ENCODE measurements at places on chromosomes 1 and 21.

- H3K4me1 ChIP-seq: no peaks in the 10 kb centered on the region
- DNase-seq: no peak
- H3K27me3 ChIP-seq: no peaks in the 10 kb centered on the region
- no peak overlapping the region for H3K27ac ChIP-seq
- H3K4me3 ChIP-seq: no peak overlapping the region
Measured at GRCh38 chr1:97693601-97694000, 227.2 kb downstream of the DPYD start.

DNA sequence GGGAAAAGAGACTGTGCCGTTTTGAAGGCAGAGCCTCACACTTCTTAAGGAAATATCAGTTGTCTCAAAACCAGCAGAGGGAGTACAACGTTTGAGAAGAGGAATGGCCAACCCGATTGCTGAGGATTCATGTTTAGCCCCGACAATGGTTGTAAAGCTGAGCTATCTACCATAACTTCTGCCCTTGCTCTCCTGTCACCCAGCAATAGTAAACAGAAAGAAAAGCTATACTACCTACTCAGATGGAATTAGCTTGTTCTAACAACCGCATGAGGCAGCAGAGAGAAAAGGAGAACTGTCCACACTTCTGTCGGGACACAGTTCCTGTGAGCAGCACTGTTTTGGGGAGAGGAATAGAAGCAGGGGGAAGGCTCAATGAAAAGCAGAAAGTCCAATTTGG lies 91.2 kb downstream of the SLC45A1 start:
- peak overlapping the region; percentile 77 for H3K4me3 ChIP-seq
- H3K4me1 ChIP-seq: peaks cover 79% of the 10 kb centered on the region
- no peaks in the 10 kb centered on the region for H3K27me3 ChIP-seq
- H3K36me3 ChIP-seq: peaks cover 50% of the 10 kb centered on the region
- peak; percentile 17 for DNase-seq

- H3K36me3 ChIP-seq: peaks cover 3% of the 10 kb centered on the region
- no peak overlapping the region for H3K4me3 ChIP-seq
- peaks cover 27% of the 10 kb centered on the region for H3K4me1 ChIP-seq
Measured at GRCh38 chr21:29649406-29649814, 290.4 kb downstream of the GRIK1 start.

GRCh38 chr1:114131526-114132220 lies 22.0 kb downstream of the SYT6 start:
- DNase-seq: no peak
- H3K27ac ChIP-seq: no peak overlapping the region
- H3K27me3 ChIP-seq: peaks cover 10% of the 10 kb centered on the region
- H3K4me1 ChIP-seq: peaks cover 52% of the 10 kb centered on the region
- no peak overlapping the region for H3K4me3 ChIP-seq

- no peak overlapping the region for H3K27ac ChIP-seq
- H3K4me1 ChIP-seq: peaks cover 10% of the 10 kb centered on the region
- H3K36me3 ChIP-seq: no peaks in the 10 kb centered on the region
- H3K4me3 ChIP-seq: no peak overlapping the region
Measured at GRCh38 chr1:166789286-166789685, 50.0 kb upstream of the POGK start.

DNA sequence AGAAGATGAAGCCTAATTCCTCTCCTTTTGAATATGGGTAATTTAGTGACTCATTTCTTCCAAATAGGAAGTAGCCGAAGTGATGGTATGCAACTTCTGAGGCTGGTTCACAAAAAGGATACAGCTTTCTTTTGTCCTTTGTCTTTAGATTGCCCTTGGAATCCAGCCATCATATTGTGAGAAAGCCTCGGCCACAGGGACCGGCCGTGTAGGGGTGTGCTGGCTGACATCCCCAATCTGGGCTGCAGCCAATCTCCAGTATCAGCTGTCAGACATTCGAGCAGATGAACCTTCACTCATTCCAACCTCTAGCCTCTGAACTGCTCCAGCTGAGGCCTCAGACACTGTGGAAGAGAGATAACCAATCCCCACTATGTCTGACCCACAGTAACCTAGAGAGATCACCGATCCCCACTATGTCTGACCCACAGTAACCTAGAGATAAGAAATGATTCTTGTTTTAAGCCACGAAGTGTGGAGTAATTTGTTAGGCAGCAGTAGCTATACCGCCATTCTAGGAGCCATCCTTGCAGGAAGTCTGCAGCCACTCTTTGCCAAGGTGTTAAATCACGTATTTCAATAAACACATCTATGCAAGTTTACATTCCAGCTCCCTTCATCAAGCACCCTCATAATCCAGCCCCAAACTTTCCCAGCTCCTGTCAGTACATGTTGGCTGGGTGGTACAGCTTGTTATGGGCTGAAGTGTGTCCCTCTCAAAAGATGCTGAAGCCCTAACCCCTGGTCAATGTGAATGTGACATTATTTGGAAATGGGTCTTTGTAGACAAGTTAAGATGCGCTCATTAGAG lies 2.9 kb upstream of the DIP2A start:
- H3K4me1 ChIP-seq: peaks cover 30% of the 10 kb centered on the region
- no peak overlapping the region for H3K27ac ChIP-seq
- no peak for DNase-seq

- H3K36me3 ChIP-seq: peaks cover 3% of the 10 kb centered on the region
- no peak for DNase-seq
- H3K27ac ChIP-seq: peak overlapping the region; percentile 45
Measured at GRCh38 chr1:231678011-231678432, 51.4 kb downstream of the DISC1 start.

DNA sequence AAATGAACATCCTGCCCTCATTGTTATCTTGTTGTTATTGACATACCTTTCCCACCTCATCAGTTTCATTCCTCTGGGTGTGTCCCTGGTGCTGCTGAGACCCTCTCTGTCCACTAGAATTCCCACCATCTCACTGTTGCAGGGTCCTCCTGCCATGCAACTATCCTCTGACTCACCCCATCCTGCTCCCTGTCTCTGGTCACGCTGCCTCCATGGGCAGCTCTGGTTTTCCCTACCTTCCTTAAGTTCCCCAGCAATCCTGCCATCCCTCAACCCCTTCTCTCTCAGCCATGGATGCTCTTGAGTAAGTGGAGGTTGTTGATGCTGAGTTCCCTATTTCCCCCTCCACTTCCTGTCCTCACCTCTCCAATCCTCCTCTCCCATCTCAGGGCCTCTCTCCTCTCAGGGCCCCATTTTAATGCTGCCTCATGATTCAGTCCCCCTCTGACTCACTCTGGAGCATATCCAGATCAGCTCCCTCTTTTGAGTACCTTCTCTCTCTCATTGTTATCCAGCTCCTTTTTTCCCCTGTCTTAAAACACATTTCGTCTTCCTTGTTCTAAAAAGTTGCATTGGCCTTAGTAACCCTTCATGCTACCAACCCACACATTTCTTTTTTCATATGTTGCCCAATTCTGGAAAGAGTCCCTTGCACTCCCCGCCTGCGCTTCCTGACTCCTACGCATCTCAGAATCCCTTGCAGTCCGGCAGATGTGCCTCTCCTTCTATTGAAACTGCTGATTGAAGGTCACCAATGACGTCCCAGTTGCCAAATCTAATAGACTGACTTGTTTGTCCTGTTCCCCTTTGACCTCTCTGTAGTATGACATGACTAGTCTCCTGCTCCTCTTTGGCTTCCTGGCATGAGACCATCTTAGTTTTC lies 92.0 kb downstream of the CNIH3 start:
- H3K4me3 ChIP-seq: no peak overlapping the region
- peak overlapping the region; percentile 75 for H3K27ac ChIP-seq
- no peak for DNase-seq
- H3K4me1 ChIP-seq: peaks cover 30% of the 10 kb centered on the region
- H3K27me3 ChIP-seq: peaks cover 14% of the 10 kb centered on the region

- no peaks in the 10 kb centered on the region for H3K36me3 ChIP-seq
- H3K27ac ChIP-seq: no peak overlapping the region
- no peaks in the 10 kb centered on the region for H3K4me1 ChIP-seq
- DNase-seq: no peak
- no peak overlapping the region for H3K4me3 ChIP-seq
- H3K27me3 ChIP-seq: no peaks in the 10 kb centered on the region
Measured at GRCh38 chr1:96962751-96963211, 241.2 kb downstream of the PTBP2 start.

GRCh38 chr1:38037221-38037939 lies 9.2 kb downstream of the POU3F1 start:
- H3K36me3 ChIP-seq: no peaks in the 10 kb centered on the region
- no peak overlapping the region for H3K27ac ChIP-seq
- DNase-seq: no peak

- peaks cover 14% of the 10 kb centered on the region for H3K36me3 ChIP-seq
- peaks cover 12% of the 10 kb centered on the region for H3K27me3 ChIP-seq
- DNase-seq: peak; percentile 54
- no peak overlapping the region for H3K4me3 ChIP-seq
Measured at GRCh38 chr1:39091845-39092645, 65.9 kb downstream of the NDUFS5 start.

DNA sequence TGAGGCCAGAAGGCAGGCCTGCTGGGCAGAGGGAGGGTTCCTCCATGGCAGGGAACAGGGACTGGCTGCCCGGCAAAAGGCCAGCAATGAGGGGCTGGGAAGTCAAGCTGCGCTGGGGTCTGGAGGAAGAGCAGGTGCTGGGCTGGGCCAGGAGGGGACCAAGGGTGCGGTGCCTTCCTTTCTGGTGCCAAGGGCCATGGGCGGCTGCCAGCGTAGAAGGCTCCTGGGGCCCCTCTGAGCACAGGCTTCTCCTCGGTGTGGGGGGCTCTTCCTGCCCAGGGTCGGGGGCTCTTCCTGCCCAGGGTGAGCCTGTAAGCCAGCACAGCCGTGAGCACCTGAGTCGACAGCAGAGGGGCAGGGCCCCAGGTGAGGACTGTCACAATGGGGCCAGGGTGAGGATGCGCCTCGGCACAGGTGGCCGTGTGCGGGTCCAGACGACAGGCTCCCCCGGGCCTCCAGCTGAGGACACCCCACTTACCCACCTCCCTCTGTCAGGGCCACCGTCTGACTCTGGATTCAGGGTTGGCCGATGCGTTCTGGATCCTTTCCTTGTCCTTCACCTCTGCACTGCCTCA lies 10.7 kb upstream of the DNMT3L start:
- H3K36me3 ChIP-seq: no peaks in the 10 kb centered on the region
- no peaks in the 10 kb centered on the region for H3K4me1 ChIP-seq
- peaks cover 28% of the 10 kb centered on the region for H3K27me3 ChIP-seq
- H3K27ac ChIP-seq: no peak overlapping the region

- H3K4me1 ChIP-seq: peaks cover 17% of the 10 kb centered on the region
- DNase-seq: no peak
- H3K4me3 ChIP-seq: no peak overlapping the region
- peaks cover 100% of the 10 kb centered on the region for H3K27me3 ChIP-seq
Measured at GRCh38 chr1:90713741-90714509, 3.2 kb downstream of the BARHL2 start.

GRCh38 chr1:93042187-93043056 lies 36.7 kb upstream of the MTF2 start:
- H3K4me1 ChIP-seq: peaks cover 6% of the 10 kb centered on the region
- no peaks in the 10 kb centered on the region for H3K27me3 ChIP-seq
- no peak for DNase-seq
- no peak overlapping the region for H3K27ac ChIP-seq

DNA sequence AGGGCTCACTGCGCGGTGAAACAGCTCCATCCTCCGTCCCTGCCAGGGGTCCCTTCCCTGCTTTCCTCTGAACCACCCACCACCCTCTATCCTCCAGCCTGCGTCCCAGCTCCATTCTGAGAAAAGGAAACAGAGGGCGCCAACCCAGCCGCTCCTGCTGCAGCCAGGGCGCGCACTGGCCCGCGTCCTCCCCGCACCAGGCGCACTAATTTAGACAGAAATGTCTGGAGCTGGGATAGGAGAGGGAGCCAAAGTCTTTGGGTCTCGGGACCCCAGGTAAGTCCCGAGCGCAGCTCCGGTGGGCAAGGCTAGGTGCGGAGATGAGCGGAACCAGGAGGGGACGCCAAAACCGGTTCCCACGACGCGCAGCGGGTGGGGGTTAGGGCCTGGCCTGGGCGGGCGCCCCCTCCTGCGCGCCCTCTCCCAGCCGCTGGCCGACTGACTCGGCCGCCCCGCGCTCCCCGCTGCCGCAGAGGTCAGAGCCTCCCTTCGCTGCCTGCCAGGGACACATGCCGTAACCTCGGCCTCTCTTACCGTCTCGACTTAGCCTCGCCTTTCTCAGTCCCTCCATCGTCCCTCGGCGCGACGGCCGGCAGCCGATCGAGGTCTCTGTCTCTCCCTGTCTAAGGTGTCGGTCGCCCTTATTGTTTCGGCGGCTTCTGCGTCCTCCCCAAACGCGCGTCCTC lies 2.0 kb downstream of the CAMK2N1 start:
- peak; percentile 59 for DNase-seq
- peak overlapping the region; percentile 96 for H3K4me3 ChIP-seq
- peaks cover 7% of the 10 kb centered on the region for H3K36me3 ChIP-seq
- H3K27me3 ChIP-seq: peaks cover 90% of the 10 kb centered on the region
- no peak overlapping the region for H3K27ac ChIP-seq

GRCh38 chr1:5858844-5859407 lies 133.3 kb downstream of the NPHP4 start:
- H3K27me3 ChIP-seq: no peaks in the 10 kb centered on the region
- no peaks in the 10 kb centered on the region for H3K36me3 ChIP-seq
- DNase-seq: no peak
- no peak overlapping the region for H3K4me3 ChIP-seq
- H3K4me1 ChIP-seq: no peaks in the 10 kb centered on the region

DNA sequence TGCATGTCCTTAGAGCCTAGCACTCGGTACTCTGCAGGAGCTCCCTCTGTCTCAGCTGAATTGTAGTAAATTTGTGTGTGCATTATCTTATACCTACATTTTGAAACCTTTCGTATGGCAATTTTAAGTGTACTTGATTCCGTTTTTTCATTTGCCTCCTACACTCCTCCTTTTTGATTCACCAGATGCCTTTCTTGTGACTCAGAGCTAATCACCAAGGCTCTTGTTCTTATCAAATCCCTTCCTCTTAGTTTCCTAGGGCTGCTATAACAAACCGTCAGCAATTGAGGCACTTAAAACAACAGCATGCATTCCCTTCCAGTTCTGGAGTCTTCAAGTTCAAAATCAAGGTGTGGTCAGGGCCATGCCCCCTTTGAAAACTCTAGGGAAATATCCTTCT lies 261.0 kb downstream of the ASTN1 start:
- peaks cover 23% of the 10 kb centered on the region for H3K4me1 ChIP-seq
- no peaks in the 10 kb centered on the region for H3K36me3 ChIP-seq
- no peak for DNase-seq
- H3K4me3 ChIP-seq: no peak overlapping the region
- no peak overlapping the region for H3K27ac ChIP-seq

GRCh38 chr1:74699331-74699730 lies 25.7 kb upstream of the ERICH3 start:
- peaks cover 19% of the 10 kb centered on the region for H3K36me3 ChIP-seq
- H3K4me3 ChIP-seq: no peak overlapping the region
- no peak for DNase-seq
- no peaks in the 10 kb centered on the region for H3K27me3 ChIP-seq

DNA sequence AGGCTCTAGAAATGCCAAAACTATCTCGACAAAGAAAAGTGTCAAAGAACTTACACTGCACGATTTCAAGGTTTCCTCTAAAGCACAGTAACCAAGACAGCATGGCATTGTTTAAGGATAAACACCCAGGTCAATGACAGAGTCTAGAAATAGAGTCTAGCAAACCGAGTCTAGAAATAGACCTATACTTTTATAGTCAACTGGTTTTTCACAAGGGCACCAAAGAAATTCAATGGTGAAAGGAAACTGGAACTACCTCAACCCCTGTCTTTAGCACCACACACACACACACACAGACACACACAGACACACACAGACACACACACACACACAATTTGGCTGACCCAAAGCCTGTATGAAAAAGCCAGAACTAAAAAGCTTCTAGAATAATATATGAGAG lies 67.1 kb upstream of the PGBD5 start:
- H3K4me1 ChIP-seq: peaks cover 7% of the 10 kb centered on the region
- peaks cover 42% of the 10 kb centered on the region for H3K27me3 ChIP-seq
- H3K27ac ChIP-seq: no peak overlapping the region
